Placental epithelial cell (primary cell): ENCODE measurements at places on chromosomes 13 and 19. TPM values are rescaled to one million over a fixed set of nuclear protein-coding genes. Genes with fewer than 3 reads are reported as not detected.

Gene ZNF528
- total RNA-seq: 21.6 and 25.1 TPM in 2 replicates

Gene NAPSA
- total RNA-seq: under 0.01 and 0.39 TPM in 2 replicates

Gene ATP13A1
- total RNA-seq: 42.4 and 106 TPM in 2 replicates

Gene SLC25A23
- 4.7 and 5.4 TPM in 2 replicates for total RNA-seq

Gene LGALS14
- not detected in 2 replicates for total RNA-seq

Gene OR7A5
- total RNA-seq: 0.98 and 4.7 TPM in 2 replicates

Gene RFPL4AL1
- total RNA-seq: not detected in 2 replicates

Gene BRSK1
- 0.79 and 2.2 TPM in 2 replicates for total RNA-seq
